Lung (tissue), 17 donors: ENCODE measurements at places on chromosomes 7 and 10. TPM values are rescaled to one million over a fixed set of nuclear protein-coding genes. Genes with fewer than 3 reads are reported as not detected.

DNA sequence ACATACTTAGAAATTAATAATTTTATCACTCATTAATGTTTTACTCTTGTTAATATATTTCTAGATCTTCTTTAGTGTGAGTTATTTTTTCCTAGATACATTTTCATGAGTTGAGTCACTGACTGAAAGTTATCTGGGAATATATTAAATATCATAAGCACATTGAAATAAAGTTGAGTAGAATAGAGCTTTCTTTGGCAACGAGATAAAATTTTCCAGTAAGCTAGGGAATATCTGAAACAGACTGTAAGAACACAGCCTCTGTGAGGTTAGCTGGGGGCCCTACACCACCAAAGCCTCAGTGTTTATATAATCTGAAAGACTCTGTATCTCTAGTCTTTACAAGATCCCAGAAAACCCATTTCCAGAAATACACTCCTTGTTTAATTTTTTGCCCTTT, 347.8 kb upstream of the PLXDC2 start:
- DNase-seq: no peak

DNA sequence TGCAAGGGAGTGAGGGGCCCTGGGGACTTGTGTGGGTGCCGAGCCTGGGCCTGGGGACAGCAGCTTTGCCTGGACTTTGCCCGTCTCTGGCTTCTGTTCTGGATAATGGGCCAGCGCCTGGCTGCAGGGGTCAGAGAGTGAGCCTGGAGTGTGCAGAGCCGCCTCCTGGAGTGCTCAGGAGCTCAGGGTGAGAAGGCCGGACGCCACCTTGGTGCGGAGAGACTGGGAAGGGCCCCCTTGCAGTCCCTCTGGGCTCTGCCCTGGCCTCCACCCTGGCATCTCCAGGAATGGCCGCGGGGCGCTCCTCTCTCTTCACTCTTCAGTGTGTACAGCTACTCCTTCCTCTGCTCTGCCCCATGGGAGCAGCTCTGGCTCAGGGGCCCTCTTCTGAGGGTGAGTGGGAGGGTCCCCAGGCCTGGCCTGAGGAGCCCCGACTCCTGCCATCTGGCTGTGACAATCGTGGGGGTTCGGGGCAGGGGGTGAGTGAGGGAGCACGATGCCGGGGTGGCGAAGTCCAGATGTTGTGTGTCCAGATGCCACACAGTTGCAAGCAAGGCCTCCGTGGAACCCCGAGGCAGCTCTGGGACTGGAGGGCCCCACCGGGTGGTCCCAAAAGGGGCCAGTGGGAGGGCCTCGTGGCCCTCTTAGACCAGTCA, 187.1 kb downstream of the DNAJB6 start:
- no peak for DNase-seq

DNA sequence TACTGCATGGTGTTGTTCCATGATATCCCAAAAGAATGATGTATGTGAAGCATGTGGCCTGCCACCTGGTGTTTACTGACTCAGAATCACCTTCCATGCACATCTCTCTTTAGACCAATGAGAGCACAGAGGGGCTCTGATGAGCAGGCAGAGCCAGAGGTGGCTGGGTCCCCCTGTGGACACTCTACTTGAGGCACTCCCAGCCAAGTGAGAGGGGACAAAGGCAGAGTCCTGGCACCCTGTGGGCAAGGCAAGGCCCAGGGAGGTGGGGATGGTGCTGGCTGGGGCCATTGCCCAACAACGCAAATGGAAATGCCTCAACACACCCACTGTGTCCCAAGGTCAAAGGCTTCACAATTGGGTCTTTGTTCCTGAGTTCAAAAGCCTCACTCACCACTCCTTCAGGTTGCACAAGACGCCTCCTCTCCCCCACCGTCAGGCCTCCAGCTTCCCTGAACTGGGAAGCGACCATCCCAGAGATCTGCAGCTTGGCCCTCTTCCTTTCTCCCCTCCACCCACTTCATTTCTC, 164.6 kb downstream of the NEURL1 start:
- DNase-seq: no peak

- no peak for DNase-seq
Measured at GRCh38 chr10:30542895-30543288, 86.7 kb downstream of the LYZL2 start.

GRCh38 chr7:90180649-90181048, 26.4 kb downstream of the STEAP1 start:
- no peak for DNase-seq

DNA sequence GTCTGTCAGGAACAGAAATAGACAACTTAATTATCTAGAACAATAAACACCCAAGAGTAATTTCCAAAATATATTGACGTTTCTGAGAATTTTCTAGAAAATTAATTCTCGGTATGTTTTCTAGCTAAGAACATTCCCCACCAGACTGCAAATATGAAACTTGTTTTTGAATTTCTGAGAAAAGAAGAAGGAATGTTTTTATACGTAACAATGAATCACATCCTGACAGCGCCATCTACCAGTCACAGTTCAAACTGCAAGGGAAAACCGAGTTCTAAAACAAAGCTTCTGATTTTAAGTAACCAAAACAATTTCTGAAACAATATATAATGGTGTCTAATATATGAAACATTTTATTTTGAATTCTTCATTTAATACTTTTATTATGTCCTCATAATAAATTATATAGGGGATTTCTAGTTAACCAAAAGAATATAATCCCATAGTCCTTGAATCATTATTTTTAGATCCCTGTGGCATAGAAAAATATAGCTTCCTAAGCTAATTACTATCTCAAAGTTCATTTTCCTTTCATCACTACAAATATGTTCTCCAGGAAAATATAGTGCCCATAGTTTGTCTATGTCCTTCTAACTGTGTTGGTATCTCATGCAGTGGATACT, 34.5 kb upstream of the MEOX2 start:
- no peak for DNase-seq

DNA sequence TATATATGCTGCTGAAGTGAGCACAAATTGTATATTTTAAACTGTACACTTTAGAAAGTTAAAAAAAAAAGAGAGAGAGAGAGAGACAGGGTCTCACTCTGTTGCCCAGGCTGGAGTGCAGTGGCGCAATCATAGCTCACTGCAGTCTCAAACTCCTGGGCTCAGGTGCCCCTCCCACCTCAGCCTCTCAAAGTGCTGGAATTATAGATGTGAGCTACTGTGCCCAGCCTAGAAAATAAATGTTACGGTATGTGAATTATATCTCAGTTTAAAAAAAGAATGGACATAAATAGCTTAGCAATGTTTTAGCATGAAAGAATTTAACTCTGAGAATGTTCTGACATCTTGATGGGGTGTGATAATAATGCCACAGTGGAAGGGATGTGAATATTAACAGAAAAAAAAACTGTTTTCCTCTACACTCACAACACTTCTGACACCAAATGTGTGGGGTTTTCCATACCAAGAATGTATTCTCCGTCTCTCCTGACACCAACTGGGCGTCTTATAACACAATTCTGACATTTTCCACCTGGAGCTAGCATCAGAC, 162.1 kb downstream of the PLCE1 start:
- peak; percentile 29 for DNase-seq

ADAM12 gene
- 0.38 TPM for polyA plus RNA-seq

OR2A42 gene
- 0.02 TPM for polyA plus RNA-seq

EPDR1 gene
- polyA plus RNA-seq: 22.5 TPM

CAMK2B gene
- polyA plus RNA-seq: 0.25 TPM

ST8SIA6 gene
- 0.43 TPM for polyA plus RNA-seq

PODXL gene
- 24.3 TPM for polyA plus RNA-seq
